Mucosa of gallbladder (tissue), 1 donor: ENCODE measurements at places on chromosomes 4 and X.

DNA sequence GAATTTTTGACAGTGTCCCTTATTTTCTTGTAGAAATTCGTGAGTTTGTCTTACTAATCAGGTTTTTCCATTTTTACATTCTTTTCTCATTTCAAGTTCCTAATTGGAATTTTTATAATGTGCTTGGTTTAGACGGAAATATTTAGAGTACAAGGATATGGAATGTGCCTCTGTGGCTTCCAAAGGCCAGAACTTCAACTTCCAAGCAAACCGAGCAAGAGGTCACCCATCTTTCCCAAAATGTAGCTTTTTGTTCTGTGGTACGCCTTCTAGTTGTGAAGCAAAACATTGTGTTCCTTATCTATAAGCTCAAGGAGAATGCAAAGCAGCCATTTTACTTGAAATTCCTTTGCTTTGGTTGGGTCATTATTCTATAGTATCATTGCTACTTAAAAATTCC, 212.8 kb upstream of the PACRGL start:
- DNase-seq: no peak

DNA sequence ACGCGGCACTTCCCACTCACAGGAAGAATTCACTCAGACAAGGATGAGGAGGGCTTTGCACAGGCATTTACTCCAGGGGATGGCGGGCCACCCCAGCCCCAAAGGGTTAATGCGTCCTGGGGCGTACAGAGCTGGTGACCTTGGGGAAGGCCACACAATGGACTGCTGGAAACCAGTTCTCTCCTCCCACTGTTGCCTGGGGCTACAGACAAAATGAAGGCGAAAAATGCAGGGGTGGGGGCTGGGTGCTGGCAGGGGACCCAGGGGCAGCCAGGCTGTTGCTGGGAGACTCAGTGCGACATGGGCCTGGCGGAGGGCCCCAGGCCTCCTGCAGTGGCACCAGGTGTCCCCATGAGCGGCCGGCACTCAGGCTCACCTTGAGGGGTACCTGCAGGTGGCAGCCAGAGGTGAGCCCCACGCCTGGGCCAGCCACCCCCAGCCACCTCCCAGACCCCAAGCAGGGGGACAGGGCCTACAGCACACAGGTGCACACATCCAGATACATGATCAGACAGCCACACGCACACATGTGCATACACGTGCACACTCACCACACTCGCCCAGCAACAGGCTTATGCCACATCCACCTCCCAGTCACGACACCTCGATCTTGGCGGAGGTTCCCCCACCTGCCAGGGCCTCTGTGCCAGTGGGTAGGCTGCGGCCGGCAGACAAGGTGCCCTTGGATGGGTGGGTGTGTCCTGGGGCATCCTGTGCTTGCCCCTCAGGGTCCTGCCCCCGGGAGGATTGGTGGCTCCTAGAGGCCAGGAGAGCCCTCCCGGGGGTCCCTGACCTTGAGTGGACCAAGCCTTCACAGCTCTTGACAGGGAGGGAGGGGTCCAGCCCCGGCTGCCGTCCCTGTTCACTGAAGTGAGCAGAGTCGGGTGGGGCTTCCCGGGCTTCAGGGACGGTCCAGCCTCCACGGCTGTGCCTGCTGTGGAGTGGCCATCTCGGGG, 13.1 kb downstream of the NAT8L start:
- no peak for DNase-seq

GRCh38 chrX:52216541-52216940, 31.9 kb downstream of the MAGED4 start:
- DNase-seq: no peak

DNA sequence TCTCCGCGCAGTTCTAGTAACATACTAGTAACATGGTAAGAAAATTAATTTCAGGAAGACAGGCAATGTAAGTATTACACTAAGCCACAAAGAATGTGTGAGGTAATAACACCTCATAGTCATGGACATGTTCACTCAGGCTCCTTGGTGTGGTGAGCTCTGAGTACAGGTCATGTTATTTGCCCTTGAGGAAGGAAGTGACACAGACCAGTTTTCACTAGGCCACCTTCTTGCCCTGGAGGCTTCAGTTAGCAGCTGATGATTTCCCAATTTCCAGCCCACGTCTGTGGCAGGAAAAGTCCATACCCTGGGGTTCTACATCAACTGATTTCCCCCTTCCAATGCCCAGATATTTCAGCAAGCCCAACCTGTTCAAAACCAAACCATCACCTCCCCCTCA, 6.7 kb downstream of the APOO start:
- DNase-seq: no peak

DNA sequence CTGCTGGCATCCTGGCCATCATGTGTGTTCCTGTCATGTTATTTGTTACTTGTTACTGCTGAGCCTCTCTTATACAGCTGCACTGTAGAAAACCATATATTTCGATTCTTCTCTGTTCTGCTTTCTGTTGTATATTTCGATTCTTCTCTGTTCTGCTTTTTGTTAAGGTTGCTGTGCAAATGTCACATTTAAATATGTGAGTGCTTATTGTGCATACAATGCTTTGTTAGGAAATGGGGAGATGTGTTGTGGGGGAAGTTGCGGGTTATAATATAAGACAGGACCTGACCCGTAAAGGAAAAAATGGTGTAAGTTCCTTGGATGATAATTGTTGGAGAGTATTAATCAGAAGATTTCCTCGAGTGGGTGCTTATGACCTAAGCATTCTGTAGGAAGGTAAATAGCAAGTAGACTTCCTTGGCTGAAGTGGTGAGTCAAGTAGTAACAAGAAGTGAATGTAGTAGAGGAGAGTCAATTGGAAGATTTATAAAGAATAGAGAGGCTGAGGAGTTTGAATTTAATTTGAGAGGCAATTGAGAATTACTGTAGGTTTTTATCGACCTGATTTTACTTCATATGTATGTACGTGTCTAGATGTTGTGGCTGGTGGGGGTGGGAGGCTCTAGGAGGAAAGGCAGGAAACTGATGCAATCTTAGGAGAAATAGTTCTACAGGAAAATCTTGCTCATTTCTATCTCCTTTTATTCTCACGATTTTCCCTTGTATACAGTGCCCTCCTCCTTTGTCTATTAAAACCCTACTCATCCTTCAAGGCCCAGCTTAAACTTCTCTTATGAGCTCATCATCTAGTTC, 8.5 kb downstream of the OGT start:
- no peak for DNase-seq

- DNase-seq: no peak
These were observed 6.5 kb upstream of the SMARCA1 start for GRCh38 chrX:129529685-129530281.

GRCh38 chr4:10157478-10158332, 41.1 kb upstream of the WDR1 start:
- DNase-seq: peak; percentile 51

GRCh38 chrX:46967547-46967946, 55.3 kb downstream of the JADE3 start:
- DNase-seq: no peak

DNA sequence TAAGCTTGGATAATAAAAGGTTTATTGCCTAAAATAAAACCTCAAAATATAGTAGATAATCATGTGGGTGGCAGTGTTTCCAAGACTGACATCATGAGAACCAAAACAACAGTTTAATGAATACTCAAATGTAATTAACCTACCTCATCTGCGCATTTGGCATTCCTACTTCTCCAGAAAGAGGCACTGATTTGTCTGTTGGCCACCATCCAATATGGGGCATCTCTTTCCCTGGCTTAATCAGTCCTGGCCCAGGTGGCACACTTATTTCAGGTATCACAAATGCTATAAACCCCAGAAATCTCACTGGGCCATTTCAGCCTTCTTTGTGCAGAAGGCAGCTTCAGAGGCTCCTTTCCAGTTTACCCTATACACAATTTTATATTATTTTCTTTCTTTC, 192.2 kb downstream of the COMMD8 start:
- no peak for DNase-seq

- DNase-seq: no peak
These were observed 385.2 kb upstream of the FAT1 start for GRCh38 chr4:187108845-187109244.

- DNase-seq: no peak
These were observed 344.0 kb downstream of the CENPC start for GRCh38 chr4:67201334-67201733.

- no peak for DNase-seq
These were observed 10.6 kb upstream of the INTS6L start for GRCh38 chrX:135509885-135510284.

GRCh38 chrX:9515973-9516538, 51.2 kb downstream of the TBL1X start:
- DNase-seq: no peak

- no peak for DNase-seq
These were observed 1153.8 kb downstream of the STIM2 start for GRCh38 chr4:28014469-28014868.

GRCh38 chr4:145503486-145504072, 21.9 kb downstream of the SMAD1 start:
- no peak for DNase-seq

GRCh38 chrX:153310901-153311300, 10.7 kb downstream of the PNMA6F start:
- DNase-seq: no peak

DNA sequence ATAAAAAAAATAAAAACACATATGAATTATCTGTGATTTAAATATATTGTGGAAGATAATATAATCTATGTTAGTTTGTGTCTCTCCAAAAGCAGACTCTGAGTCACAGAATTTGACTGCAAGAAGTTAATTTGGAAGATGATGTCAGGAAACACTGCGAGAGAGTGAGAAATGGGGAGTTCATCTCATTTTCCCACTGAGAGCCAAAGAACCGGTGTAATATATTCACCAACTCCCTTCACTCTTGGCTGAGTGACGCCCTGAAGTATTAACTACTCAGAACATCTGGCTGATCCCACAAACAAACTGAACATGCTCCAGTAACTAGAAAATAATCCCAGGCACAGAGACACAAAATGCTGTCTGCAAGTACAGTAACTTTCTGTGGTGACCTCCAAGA, 345.8 kb upstream of the SPANXN1 start:
- no peak for DNase-seq

- DNase-seq: no peak
These were observed 754.9 kb downstream of the RPA4 start for GRCh38 chrX:97638621-97639020.

GRCh38 chr4:20393486-20394100, 141.9 kb downstream of the SLIT2 start:
- DNase-seq: no peak

- no peak for DNase-seq
These were observed 217.2 kb downstream of the SPRY1 start for GRCh38 chr4:123613586-123614344.

DNA sequence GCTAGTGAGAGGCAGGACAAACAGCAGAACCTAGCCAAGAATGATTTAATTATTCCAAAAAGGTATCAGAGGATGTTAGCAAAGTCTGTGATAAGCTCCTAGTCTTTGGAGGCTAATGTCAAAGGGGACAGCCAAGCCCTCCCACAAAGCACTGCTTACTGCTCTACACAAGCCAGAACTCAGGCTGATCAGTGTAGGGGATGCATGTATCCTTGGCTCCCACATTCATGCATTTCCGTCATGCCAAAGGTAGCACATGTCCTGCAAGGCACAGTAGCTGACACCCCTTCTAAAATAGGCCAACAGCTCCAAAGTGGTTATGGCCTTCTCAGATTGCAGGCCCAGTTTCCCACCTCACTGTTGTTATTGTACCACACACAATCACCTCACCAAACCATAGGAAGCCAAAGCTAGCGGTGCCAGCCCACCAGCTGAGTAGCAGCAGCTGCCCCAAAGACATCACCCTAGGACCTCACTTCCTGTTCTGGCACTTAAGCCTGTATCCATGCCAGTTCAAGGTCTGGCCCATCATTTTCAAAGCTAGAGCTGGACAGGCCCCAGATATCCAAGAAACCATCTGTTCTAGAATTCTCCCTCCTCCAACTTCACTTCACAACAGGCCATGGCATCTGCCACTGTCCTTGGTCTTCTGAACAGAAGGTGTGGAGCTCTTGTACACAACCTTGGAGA, 40.9 kb downstream of the TSPAN5 start:
- no peak for DNase-seq

DNA sequence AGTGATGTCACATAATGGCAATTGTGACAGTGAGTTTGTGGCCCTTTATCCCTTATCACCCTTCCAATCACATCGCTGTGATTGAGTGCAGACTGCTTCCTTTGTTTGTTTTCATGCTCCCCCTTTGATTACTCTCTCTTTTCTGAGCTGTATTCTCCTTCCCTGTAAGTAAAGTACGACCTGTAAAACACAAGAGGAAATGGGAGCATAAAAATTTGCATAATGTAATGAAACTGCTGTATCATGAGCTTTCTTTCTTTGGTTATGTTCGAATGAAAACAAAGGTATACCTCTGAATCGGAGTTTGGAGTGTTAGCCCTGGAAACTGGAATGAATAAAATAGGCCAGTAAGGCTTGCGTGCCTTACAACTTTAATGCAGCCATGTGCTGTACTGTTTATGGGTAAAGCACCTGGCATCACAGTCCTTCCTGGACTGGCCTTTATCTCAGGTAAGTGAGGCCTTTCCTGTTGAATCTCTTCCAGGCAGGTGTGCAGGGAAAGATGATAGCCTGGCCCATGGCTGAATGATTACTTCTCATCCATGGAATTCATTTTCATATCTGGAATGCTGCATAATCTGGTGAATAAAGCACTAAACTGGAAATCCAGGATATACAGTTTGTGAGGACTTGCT, 26.6 kb upstream of the HS3ST1 start:
- no peak for DNase-seq

- DNase-seq: no peak
These were observed 461.8 kb downstream of the PDHA2 start for GRCh38 chr4:96301715-96302114.

DNA sequence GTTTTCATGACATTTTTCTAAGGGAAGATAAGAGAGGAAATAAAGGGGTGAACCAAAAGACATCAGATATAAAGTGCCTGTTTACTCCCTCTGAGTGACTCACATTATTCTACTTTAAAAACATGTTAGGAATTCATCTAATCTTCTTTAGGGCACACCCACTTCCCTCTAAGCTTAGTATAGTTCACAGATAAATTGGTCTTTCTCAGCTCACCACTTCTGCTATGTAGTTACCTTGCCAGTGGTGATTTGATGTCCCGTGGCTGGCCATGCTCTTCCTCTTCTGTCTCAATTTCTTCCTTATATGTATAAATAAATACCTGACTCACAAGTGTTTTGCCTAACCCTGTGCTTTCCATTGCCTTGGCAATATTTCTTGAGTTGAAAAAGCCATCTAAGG, 96.8 kb downstream of the PDLIM5 start:
- DNase-seq: peak; percentile 30

DNA sequence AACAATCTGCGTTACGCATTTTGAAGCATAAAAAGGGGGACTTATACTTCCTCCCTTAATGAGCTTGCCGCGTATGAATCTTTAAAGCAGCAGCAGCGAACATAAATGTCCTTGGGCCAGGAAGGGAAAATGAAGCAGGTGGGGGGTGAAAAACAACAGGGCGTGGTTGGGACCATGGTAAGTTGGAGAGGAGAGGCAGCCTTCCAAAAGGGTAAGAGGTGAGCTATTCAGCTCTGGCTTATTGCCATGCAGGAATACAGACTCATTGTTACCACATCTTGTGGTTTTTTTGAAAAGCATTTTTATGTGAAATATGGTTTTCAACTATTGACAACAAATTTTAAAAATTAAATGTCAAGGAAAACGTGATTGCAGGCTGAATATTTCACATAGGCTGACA, 710.7 kb upstream of the FAM241A start:
- no peak for DNase-seq
